ENCODE measurements at places on chromosomes 2 and 18.

- no peak for DNase-seq
Observed at GRCh38 chr2:182587831-182588230, 128.2 kb upstream of the DNAJC10 start.

DNA sequence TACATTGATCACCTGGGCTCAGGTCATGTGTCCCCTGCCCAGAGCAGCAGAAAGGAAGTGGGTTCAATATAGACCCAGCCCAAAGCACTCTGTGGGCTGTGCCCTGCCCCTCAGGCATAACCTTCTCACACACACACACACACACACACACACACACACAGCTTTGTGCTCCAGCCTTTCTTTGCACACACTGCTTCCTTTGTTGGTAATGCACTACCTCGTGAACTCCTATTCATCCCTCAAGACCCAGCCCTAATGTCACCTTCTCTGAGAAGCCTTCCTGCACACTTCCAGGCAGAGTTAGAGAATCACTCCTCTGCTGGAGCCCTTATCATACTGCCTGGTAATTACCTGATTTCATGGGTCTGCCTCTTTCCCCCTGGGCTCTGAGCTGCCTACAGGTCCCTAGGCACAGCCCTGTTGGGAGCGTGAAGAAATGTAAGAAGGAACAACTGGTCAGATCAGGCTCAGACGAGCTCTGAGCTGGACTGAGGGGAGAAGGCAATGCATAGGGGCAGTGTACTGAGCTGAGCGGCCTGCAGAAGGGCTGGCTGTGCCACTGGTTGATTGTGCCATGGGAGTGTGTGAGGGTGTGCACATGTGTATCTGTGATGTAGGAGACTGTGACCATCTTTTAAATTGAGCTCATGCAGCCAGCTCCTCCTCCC, 210.3 kb downstream of the GLI2 start:
- DNase-seq: no peak

DNA sequence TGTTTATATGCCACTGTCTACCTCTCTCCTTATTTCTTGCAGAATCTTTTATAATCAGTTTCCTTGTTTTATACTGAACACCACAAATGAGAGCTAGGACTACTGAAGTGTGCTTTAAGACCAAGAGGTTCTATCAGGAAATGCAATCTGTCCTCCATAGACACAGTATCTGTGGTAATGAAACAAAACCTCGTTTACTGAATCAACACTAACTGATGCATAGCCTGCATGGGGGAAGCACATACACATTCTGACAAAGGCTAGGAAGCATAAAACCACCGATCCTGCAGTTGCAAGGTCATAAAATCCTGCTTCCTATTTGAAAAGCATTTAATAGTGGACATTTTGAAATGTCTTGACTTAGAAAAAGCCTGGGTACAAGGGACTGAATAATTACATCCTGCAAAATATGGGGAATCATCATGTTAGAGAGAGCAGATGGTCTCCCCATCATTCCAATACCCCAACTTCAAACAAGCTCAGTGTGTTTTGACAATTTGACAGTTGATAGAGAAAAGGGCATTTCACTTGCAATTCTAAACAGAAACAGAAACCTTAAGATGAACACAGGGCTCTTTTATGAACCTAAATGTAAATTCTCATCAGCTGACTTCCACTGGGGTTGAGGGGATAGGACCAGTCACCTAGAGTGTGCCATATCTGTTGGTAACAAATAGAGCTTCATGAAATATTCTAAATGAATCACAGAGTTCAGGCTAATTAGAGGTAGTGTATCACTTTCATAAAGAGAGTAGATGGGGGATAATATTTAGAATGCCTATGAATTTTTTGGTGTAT, 1845.6 kb upstream of the PIK3C3 start:
- DNase-seq: no peak

DNA sequence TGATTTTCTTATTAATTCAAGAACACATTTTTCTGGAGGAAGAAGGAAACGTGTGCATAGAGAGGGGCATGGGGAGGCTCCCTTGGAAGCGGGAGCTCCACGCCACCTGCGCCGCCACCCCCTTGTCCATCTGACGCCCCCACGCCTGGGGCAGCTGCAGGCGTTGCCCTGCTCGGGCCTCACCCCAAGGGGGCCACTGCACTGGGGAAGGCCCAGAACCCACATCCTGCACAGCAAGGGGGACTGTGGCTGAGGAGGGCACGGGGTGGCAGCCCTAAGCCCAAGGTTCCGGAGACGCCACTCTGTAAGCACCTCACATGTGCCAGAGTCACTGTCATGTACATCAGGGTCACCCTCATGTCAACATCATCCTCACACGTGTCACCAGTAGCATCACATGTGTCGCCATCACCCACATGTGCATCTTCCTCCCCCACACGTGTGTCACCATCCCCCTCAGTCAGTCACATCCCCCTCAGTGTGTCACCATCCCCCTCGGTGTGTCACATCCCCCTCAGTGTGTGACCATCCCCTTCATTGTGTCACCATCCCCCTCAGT, 486.7 kb upstream of the SALL3 start:
- DNase-seq: no peak

DNA sequence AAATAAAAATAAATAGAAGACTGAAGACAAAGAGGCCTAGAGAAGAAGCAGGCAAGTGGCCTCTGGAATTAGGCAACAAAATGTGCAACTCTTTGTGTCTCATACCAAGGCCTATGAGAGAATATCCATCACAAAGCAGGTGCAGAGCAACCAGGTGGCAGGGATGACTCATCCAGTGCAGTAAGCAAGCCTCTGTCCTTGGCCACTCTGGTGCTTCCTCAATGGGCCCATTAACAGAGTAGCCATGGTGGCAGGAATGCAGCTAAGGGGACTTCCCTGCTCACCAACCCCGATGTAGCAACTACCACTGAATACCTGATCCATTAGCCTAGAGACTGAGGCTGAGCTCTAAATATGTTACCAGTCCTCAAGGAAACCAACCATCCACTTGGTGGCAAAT, 11.0 kb upstream of the EPG5 start:
- DNase-seq: no peak

GRCh38 chr2:236165842-236166795, 2.1 kb downstream of the GBX2 start:
- DNase-seq: no peak

- no peak for DNase-seq
Observed at GRCh38 chr2:80168037-80168436, 136.5 kb downstream of the LRRTM1 start.

DNA sequence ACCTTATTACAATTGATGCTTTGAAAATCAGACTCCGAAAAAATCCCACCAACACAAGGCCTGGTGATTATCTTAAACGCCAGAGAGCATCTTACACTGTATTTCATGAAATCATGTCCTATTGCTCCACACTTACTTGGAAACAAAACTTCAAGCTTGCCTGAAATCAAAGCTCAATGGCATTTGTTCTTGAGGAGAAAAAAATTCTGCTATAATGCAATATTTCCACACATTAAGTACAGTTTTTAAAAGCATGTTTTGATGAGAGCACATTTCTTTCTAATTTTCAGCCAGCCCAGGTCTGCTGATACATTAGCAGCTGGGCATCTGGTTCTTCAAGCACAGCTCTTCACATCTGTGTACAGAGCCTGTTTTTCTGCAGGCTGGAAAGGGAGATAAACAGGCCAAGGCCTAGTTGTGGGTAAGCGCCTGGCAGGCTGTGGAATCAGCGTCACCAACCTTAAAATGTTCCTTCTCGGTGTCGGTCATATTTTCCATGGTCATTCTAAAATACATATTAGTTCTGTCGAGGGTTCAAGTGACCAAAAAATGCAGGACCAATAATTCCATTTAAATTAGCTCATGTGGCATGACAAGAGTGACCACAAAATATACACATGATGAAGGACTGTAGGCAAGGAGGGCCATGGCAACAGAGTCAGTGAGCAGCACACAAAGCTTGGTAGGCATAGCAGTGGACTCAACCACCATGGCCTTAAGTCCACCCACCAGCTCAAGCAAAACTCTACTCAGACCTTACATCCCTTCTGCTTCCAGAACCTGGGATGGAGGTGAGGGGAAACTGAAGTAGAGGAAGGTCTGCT, 20.9 kb downstream of the SLC8A1 start:
- DNase-seq: no peak

- DNase-seq: no peak
Observed at GRCh38 chr18:79871481-79872091, 73.8 kb downstream of the KCNG2 start.

DNA sequence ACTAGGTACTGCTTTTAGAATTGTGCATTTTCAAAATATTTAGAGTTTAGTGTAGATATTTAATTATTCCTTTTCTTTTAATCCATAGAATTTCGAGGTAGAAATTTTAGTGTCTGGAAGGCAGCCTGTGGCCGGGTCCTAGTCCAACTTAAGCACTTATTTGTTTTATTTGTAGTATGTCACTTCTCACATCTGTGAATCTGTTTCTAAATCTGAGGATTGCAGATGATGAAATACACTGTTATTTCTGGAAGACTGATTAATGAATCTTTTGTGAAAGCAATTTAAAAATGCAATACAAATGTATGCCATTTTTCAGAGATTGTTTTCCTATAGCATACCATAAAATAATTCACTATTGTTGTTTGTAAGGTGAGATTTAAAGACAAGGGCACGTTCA, 483.9 kb upstream of the TRIB2 start:
- DNase-seq: no peak

- no peak for DNase-seq
Observed at GRCh38 chr2:174788291-174788929, 24.1 kb upstream of the CHRNA1 start.

All from stimulated activated CD4-positive, alpha-beta T cell treated with anti-CD3 and anti-CD28 coated beads, Interleukin-12 subunit alpha, Interleukin-12 subunit beta, amount 100 ng/mL, for 48 hours (primary cell).